ENCODE measurements at places on chromosomes 16 and 17.

GRCh38 chr16:62041401-62041800 is 5.2 kb upstream of the CDH8 start:
- DNase-seq: peak; percentile 84

- DNase-seq: peak; percentile 27
Observed at GRCh38 chr17:77686903-77687302, 271.6 kb upstream of the TNRC6C start.

DNA sequence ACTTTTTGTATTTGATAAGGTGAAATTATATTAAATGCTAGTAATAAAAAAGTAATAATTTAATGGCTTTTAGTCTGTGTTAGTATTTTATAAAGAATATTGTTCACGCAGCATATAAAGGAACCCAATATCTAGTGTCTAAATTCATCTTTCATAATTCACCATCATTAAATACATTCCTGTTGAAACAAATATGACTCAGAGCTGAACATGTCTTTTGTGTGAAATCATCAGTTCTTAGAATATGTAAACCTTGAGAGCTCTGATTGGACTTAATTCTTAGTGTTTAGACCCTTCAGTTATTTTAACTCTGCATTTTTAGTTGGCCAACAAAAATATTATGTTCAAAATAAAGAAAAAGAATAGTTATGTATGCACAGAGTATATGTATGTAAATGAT is 71.8 kb downstream of the ABHD15 start:
- no peak for DNase-seq

- no peak for DNase-seq
Observed at GRCh38 chr16:4208341-4208751, 33.5 kb downstream of the SRL start.

- DNase-seq: no peak
Observed at GRCh38 chr17:9389111-9389527, 186.5 kb downstream of the STX8 start.

DNA sequence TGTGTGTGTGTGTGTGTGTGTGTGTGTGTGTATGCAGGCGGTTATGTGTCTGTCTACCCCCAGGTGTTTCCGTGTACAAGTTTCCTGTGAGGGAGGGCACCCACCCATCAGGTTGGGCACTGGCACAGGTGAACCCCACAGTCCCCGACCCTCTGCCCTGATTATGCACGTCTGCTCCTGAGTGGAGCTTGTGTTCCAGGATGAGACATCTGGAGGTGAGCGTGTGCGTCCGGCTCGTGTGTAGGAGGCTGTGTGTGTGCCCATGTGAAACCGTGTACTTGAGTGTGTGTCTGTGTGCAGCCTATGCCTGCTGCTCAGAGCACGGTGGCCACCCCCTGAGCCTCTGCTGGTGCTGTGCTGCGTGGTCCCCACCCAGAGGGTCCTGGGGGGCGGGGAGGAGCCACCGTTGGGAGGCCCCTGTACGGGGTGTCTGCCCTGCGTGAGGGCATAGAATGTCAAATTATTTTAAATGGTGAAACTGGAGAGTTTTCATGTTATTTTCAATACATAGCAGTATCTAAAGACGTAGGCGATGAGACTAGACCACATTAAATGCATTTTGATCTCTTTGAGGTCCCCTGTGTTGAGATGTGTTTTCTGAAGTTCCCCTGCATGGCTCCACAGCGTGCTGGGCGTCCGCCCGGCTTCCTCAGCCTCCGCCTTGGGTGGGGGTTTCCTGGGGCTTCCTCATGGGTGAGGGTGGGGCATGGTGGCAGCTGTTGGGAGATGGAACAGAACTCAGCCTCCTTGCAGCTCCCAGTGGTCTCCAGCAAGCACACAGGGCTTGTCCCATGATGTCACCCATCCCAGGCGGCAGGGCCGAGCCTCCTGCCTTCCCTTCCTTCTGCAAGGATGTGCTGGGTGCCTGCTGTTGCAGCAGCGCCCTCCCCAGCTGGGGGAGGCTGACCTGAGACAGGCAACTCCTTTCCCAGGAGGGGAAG is 43.4 kb downstream of the KCNJ12 start:
- DNase-seq: no peak

- DNase-seq: no peak
Observed at GRCh38 chr17:4475463-4475862, 23.2 kb upstream of the SPNS2 start.

- no peak for DNase-seq
Observed at GRCh38 chr17:57268181-57268580, 11.9 kb downstream of the MSI2 start.

DNA sequence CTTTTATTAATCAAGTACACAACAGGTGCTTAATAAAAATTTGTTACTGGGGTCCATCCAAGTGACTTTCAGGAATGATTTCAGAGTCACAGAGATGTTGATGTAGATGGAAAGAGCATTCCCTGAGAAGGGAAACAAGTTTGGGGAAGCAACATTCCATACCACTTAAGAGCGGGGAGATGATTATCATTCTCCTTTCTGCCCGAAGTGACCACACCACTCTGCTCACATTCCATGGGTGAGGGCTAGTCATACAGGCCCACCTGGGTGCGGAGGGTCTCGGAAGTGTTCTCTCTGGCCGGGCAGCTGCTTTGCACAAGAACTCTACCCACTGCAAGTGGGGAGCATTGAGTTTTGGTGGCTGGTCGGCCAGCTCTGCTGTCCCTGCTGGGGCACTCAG is 231.4 kb downstream of the SNX29 start:
- no peak for DNase-seq
